ENCODE measurements at places on chromosomes 2 and 18.

- DNase-seq, result no peak
These were observed 95.5 kb downstream of the THNSL2 start for GRCh38 chr2:88265352-88266303.

DNA sequence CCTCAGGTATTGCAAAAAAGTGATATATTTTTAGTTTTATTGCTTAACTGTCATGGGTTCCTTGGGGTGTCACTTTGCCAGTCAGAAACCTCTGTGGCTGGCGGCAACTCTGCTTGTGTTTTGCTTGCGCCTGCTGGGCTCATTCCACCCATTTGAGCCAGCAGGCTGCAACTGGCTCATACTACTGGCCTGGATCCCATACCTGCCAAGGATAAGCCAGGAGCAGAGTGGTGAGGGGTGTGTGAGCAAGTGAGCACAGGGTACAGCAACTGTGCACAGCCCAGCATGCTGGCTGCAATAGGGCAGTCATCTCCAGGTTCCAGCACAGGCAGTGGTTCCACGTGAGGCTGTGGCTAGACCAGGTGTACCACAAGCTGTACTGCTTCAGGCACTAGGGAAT is 687.5 kb downstream of the NYAP2 start:
- DNase-seq, result no peak

DNA sequence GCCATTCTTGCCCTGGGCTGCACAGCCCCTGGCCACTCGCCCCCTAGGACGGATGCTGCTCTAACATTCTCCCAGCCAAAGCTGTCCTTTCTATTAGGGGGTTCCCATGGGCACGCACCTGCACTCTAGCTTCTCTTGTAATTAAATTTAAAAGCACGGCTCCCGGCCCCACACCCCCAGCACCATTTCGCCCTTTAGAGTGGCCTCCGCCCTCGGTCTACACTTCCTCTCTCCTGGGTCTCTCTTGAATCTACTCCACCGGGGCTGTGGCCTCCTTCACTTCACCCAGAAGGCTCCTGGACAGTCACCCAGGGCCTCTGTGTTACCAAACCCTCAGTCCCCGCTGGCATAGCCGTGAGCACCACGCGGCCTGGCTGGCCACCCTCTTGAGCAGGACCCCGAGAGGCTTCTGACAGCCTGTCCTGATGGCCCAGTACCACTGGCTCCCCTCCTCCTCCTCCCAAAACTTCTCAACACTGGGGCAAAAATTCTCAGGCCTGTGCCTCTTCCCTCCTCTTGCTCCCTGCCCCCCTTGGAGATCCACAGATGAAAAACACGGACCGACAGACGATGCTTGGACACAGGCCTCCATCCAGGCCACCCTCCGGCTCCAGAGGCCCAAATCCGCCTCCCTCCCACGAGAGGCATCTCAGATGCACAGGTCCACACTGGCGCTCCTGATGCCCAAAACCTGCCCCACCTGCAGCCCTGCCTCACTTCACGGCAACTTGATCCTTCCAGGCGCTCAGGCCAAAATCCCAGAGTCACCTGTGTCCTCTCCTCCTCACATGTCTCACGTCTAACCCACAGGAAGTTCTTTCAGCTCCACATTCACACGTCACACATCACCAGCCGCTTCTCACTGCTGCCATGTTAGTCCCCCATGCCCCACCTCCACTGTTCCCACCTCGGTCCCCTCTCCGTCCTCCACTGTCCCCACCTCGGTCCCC is 6.9 kb upstream of the RAB17 start:
- no peak for DNase-seq

DNA sequence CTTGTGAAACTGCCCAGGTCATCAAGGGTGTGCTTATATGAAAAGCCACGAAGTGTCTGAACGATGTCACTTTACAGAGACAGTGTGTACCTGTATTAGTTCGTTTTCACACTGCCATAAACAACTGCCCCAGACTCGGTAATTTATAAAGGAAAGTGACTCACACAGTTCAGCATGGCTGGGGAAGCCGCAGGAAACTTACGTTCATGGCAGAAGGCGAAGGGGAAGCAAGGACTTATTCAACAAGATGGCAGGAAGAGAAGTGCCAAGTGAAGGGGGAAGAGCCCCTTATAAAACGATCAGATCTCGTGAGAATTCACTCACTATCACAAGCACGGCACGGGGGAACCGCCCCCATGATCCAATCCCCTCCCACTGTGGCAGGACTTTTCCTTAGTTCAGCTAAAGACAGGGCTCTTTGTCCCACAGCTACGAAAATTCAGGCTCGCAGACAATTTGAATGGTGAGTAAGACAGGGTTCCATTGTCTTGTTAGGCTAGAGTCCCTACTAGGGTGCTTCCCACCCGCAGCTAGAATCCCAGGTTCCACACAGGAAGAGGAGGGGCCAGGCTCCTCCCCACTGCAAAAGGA is 20.1 kb downstream of the TMEM177 start:
- DNase-seq, result no peak

GRCh38 chr18:78994977-78995582 is 15.5 kb downstream of the SALL3 start:
- no peak for DNase-seq

DNA sequence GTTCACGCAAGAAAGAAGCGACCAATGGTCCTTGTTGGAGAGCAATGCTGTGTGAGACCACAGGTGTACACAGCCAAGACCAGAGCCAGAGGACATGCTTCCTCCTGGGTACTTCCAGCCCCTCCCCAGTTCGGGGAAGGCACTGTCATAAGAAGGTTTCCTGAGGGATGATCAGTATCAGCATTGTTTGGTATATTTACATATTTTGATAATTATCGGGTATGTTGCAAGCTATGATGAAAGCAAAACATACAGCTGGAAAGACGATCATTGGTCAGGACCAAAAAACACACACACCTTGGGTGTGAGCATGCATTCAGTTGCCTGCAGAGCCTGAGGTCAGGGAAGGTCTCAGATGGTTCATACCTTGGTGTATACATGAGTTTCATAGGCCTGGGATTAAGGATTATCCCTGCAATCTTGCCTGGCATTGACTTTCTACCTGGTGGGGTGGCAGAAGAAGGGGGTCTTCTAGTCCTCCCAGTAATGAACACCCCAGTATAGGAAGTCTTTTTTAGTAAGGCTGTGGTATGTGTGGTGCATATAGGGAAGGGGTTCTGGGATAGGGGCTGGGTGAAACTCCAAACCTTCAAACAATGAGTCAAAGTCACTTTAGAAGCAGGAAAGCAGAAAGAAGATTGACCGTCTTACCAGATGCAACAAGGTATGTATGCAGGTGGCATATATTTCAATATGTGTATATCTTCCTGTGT is 2.9 kb downstream of the SERPINB2 start:
- no peak for DNase-seq
